A172 (cell line): ENCODE measurements at places on chromosomes 16 and 17. TPM values are rescaled to one million over a fixed set of nuclear protein-coding genes. Genes with fewer than 3 reads are reported as not detected.
A peak's percentile ranks its signal among the peaks of the same experiment; 100 is the strongest.

DNA sequence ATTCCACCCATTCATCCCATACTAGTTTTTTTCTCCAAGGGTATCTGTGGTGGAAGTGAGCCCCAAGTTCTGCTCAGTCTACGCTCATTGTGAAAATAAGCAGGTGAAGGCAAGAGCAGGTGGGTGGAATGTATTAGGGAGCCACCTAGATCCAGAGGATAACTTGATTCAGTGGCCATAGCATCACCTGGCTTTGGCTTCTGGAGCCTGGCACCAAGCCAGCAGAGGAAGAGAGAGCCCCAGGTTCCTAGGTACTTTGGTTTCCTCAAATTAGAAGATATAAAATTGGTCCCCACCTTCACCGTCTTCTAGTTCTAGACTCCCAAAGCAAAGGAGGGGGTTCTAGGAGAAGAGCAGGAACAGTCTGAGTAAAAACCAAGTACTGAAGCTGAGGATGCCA, 4.1 kb downstream of the FXR2 start:
- no peak for DNase-seq

DNA sequence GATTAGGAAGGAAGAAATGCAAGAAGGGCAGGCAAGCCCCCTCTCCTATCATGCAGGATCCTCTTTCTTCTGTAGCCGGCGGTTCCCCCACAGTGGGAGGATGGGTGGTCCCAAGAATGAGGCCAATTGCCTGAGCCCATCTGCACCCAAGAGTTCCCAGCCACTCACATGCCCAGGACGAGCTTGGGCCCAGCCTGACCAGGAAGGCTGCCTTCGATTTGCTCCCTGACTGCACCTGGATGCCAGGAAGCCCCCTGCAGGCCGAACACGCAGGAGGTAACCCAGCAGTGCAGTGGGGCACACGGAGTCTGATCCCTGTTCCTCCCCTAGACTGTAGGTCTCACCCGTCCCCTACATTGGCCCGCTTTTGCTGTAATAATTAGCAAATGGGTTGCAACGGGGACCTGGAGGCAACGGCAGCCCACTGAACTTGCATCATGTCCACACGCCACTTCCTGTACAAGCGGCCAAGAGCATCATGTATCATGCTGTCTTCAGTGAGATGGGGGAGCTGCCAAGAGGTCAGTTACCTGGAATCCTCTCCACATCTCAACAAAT, 67.5 kb downstream of the AMFR start:
- DNase-seq, result no peak

DNA sequence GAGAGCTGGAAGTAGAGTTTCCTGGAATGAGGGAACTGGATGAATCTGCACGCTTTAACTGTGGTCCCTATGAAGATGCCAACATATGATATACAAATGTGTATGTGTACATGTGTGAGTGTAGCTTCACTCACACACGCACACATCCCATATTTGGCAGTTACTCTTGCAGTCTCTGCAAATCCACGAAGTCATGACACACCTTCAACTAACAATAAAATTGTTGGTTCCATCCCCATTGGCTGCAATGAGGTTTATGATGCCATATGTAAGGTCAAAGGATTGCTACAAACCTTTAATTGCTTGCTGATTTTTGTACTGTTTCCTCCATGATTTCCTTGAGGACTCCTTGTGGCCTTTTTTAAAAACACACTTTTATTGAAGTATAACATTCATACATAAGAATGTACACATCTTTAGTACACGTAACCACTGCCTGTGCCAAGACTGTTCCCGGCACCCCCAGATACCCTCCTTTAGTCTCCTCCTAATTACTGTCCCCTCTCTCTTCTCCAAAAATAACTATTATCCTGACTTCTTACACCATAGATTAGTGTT, 22.0 kb downstream of the MYO1D start:
- no peak for DNase-seq

- peak; percentile 21 for DNase-seq
These were observed 4.3 kb downstream of the SPDYE4 start for GRCh38 chr17:8753976-8754440.

GRCh38 chr16:8853150-8853549, 15.7 kb downstream of the CARHSP1 start:
- DNase-seq, result no peak

GRCh38 chr16:56357241-56357764, 68.0 kb downstream of the AMFR start:
- DNase-seq, result peak; percentile 35

- no peak for DNase-seq
These were observed 198.6 kb upstream of the HSBP1 start for GRCh38 chr16:83609178-83609577.

GRCh38 chr17:28906706-28907438, 4.0 kb upstream of the DHRS13 start:
- DNase-seq, result no peak

DNA sequence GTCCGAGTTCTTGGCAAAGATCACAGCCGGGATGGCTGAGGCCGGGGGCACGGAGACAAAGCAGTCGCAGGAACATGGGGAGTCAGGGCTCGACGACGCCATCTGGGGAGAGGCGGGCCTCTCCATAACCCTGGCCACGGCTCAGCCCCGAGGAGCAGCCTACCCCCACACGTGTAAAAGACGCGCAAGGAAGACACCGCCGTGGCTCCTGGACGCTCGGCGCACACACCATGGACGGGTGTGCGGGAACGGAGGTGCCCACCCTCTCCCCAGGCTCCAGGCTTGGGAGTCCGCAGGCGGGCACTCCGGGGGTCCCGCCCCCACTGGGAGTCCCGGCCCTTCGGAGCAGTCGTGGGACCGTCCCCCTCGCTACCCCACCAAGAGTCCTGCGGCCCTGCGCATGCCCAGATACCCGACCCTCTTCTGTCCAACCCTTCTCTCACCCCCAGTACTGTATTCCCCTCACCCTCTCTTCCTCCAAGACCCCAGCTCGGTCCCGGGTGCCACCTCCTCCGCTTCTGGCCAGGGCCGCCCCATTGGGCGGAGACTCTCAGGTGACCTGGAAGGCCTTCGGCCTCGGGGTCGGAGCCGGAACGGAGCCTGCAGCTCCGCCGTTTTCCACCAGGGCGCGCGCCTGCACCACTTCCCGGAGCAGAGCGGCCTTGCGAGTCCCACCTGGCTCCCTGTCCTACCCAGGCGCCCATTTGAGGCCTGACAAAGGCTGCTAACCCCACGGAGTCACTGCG, at the start of gene SCRN2:
Gene SCRN2 (minus strand): TSS at position 532 of the 746 bp plus-strand sequence. CDS start 430 bp downstream, at position 102.
- peak; percentile 78 for DNase-seq

- DNase-seq, result peak; percentile 21
These were observed 28.6 kb upstream of the NDRG4 start for GRCh38 chr16:58471209-58471975.

GRCh38 chr17:13871261-13871660, 198.0 kb upstream of the COX10 start:
- no peak for DNase-seq

GRCh38 chr17:49703557-49704277, 4.0 kb downstream of the SLC35B1 start:
- DNase-seq, result peak; percentile 52

DNA sequence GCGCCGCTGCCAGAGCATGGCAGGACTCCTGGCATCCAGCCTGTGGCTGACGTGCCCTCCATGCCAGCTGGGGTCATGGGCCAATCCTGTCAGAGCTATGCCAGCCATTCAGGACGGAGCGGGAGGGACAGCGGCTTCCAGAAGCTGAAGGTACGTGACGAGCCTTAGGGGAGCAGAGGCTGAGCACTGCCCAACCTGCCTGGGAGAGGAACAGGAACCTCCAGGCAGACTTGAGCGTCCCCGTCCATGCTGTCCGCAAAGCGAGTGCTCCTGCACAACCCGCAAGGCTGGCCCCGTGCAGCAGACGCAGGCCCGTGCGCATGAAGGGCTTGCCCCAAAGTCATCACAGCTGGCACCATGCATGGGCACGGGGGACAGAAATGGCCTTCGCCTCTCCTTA, 21.5 kb downstream of the NDUFAF8 start:
- no peak for DNase-seq

DNA sequence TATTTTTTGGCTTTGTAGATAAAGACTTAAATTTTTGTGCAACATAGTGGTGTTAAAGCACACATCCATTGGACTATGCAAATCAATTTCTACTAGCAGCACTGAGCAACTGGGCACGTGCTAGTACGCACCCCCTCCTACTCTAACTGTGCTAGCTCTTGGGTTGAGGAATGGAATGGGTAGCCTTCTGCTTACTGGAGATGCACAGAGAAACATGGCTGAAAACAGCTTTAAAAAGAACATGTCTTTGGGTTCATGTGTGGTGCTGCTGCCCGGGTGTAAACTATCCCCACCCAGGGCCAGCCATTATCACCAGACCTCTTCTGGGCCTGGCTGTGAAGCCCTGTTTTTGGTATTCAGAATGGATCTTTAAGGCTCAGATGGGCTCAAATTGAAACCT, 7.3 kb downstream of the ESRP2 start:
- DNase-seq, result no peak

GRCh38 chr16:79041206-79041605, 559.3 kb downstream of the MAF start:
- DNase-seq, result no peak

- DNase-seq, result no peak
These were observed 182.7 kb upstream of the ZFHX3 start for GRCh38 chr16:73230651-73231050.

DNA sequence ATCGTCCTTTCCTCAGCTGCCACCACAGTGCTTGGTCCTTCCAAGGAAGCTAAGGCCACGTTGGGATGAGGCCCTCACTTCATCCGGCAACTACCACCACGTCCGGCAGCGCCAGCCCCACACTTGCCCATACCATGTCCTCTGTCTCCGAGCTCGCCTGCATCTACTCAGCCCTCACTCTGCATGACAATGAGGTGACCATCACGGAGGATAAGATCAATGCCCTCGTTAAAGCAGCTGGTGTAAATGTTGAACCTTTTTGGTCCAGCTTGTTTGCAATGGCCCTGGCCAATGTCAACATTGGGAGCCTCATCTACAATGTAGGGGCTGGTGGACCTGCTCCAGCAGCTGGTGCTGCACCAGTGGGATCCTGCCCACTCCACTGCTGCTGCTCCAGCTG, 44.9 kb downstream of the TTC19 start:
- no peak for DNase-seq

GRCh38 chr17:1090465-1091189, 89.2 kb downstream of the ABR start:
- no peak for DNase-seq

GRCh38 chr16:88023786-88024185, 72.6 kb downstream of the BANP start:
- no peak for DNase-seq

- no peak for DNase-seq
These were observed 17.2 kb downstream of the TXNDC11 start for GRCh38 chr16:11725457-11725856.

DNA sequence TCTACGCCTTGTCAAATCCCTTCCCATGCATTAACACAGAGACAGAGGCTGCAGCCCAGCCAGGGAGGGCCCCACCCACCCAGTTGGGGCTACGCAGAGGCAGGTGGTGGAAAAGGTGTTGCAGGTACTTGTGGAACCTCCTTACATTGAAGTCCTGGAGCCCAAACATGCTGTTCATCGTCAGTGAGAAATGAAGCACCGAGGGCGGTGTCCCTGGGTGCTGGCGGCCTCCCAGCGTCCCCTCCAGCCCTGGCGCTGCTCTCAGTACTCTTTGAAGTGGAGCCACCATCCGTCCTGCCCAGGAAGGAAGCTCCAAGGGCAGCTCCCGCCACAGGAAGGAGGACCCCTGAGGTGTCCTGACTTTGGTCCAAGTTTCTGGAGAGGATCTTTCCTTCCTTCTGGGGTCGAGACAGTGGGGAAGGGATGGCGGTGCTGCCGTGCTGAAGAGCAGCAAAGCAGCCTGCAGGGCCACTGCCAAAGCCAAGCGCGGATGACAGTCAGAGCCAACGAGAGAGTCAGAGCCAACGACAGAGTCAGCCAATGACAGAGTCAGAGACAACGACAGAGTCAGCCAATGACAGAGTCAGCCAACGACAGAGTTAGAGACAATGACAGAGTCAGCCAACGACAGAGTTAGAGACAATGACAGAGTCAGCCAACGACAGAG, 23.4 kb downstream of the LMF1 start:
- DNase-seq, result no peak

GRCh38 chr16:8722025-8722348, 47.6 kb downstream of the ABAT start:
- DNase-seq, result no peak

- no peak for DNase-seq
These were observed 5.5 kb upstream of the ACSF2 start for GRCh38 chr17:50420419-50421112.

DNA sequence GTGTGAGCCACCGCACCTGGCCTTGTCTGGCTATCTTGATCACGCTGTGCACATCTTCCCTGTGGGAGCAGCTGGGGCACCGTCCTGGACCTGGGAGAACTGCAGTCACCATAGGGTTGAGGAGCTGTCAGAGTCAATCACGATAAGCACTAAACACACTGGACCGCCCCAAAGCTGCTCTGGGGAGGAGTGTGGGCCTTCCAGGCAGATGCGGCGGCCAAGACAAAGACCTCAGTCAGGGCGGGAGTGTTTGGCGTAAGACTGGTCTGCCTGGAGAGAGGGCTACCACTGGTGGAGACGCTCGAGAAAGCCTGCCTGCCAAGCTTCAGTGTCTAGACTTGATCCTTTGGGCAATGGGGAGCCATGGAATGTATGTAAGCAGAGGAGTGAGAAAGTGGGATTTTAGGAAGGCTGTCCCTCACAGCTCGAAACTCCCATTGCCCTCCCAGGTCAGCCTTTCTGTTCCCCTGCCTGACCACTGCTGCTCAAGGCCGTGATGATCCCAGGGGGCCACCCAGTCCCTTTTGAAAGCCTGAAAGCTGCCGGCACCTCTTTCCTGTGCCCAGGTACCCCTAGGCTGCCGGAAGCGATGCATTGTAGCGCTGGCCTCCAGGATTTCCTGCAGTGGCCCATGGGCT, 29.3 kb upstream of the CIBAR2 start:
- no peak for DNase-seq

DNA sequence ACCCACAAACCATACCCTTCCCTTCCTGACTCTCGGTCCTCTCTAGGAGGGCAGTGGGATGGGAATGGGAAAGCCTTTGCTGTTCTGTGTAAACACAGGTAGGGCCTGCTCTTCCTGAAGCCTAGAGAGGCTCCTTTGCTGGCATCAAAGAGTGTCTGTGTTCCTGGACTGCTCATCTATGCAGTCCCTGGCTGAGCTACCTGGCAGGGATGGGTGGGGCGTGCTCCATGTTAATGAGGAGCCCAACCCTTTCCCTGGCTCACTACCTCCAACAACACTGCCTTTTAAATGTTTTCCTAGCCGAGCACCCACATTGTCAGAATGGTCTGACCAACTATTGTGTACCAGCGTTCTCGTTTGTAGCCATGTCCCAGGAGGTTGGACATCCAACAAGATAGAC, 26.6 kb upstream of the NAGLU start:
- DNase-seq, result no peak

Gene CTRB1
- not detected in 2 replicates for total RNA-seq

Gene INCA1
- 0.88 and 1.5 TPM in 2 replicates for total RNA-seq

Gene NXPH3
- total RNA-seq, result 0.12 and 0.24 TPM in 2 replicates

Gene TSEN54
- total RNA-seq, result 43.9 and 48.6 TPM in 2 replicates

Gene IL17C
- total RNA-seq, result not detected in 2 replicates

Gene GDPD3
- 1.8 and 2.8 TPM in 2 replicates for total RNA-seq

Gene SLFN14
- total RNA-seq, result not detected in 2 replicates

Gene SKAP1
- total RNA-seq, result 2.6 TPM in 1 of 2 replicates, not detected in the other

Gene DNASE1L2
- 2.5 and 3.8 TPM in 2 replicates for total RNA-seq

Gene PRDM7
- total RNA-seq, result not detected in 2 replicates

Gene TERB1
- total RNA-seq, result 0.07 TPM in 1 of 2 replicates, not detected in the other

Gene EFCAB13
- total RNA-seq, result not detected in 2 replicates

Gene CRYBA1
- total RNA-seq, result not detected in 2 replicates
